ENCODE measurements at places on chromosomes 7 and 10.

DNA sequence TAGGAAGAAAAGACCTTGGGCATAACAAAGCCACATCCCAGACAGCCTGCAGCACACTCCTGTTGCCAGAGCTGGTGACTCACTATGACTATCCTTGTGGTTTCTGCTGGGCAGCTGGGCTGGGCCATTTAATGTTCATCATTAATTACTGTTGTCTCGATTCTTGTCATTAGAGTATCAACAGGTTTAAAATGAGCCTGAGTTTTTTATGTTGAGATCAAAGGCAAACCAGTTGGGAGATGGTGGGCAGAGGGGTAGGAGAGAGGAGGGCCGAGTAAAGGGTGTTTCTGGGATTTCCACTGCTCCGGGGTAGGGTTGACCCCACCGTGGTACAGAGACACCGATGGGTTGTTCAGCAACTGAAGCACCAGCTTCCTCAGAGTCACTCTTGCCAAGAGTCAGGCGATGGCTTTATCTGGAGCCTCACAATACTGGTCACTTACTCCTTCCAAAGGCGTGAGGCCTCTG is 128.7 kb upstream of the LYZL1 start:
- no peak for DNase-seq

DNA sequence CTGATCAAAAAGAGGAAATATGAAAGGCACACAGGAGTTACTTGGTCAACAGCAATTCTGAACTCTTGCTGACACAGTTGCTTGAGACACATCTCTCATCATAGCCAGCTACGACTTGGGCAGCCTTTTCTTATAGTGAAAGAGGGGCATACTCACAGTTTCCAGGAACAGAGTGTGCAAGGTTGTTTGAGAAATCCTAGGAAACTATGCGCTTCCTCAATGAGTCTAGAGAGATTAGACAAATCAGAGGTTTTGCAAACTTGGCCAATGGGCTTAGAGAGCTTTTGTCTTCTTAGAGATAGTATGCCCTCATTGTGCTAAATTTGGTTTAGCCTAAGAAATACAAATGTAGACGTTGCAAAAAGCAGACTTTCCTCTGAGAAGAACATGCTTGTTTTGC is 370.4 kb downstream of the HGF start:
- DNase-seq, result no peak

DNA sequence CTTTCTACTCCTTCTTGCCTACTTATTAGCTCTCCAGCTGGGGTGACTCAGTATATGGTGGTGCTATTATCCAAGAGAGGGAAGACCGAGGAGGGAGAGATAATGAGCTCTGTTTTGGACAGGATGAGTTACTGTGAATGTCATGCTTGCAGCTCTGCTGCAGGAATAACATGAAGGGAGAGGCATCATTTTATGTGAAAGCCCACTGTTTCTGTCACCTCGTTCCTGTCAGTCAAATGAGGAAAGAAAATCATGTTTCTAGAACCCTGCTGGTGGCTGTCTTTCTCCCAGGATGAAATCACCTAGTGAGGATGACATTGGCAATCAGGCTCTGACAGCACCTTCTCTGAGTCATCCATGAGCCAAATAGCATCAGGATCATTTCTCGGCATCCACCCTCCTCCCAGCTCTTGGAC is 1291.6 kb upstream of the AUTS2 start:
- no peak for DNase-seq

- peak; percentile 92 for DNase-seq
Observed at GRCh38 chr10:30437031-30437841, 3.3 kb downstream of the MAP3K8 start.

GRCh38 chr10:78541481-78542140 is 507.9 kb downstream of the RPS24 start:
- DNase-seq, result no peak

- no peak for DNase-seq
Observed at GRCh38 chr7:151330181-151330580, 11.4 kb upstream of the NUB1 start.

DNA sequence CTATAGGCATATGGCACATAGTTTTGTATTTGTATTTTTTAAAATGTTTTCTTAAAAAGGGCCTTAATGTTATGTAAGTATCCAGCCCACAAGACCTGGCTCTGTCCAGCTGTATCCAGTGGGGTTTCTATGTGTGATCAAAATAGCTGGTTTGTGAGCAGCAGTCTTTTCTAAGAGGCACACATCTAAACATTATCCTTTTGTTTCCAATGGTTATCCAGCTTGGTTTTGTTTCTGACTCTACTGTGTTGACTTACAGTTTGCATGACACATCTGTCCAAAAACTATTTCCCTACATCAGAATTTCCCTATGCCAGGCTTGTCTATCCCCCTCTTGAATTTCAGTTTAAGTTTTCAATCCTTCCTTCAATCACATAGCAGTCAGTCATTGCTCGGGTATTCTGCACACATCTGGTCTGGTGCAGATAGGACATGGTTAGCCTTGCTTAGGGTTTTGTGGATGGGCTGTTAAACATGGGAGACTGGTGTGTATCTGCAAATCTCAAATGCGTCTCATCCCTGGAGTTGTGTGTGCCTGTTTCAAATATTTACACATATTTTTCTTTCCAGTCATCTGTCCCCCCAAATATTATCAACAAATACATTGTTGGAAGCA is 104.2 kb downstream of the SAMD9 start:
- peak; percentile 9 for DNase-seq

GRCh38 chr7:101998906-101999240 is 181.4 kb downstream of the CUX1 start:
- DNase-seq, result no peak

DNA sequence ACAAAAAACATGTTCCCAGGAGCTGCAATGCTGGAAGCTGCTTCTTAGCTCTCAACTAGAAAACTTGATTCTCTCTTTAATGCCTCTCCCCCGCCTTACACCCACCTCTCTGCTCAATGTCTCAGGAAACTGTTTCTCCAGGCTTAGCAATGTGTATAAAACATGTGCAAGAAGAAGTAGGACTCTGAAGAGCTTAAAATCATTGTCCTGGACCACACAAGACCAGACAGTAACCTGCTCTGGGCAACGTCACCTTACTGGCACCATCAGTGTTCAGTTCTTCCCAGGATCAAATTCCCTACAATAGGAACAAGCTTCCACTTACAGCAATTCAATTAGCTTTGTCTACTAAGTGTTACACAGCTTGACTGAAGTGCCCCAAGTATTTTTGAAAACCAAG is 104.9 kb downstream of the RAPGEF5 start:
- DNase-seq, result no peak

DNA sequence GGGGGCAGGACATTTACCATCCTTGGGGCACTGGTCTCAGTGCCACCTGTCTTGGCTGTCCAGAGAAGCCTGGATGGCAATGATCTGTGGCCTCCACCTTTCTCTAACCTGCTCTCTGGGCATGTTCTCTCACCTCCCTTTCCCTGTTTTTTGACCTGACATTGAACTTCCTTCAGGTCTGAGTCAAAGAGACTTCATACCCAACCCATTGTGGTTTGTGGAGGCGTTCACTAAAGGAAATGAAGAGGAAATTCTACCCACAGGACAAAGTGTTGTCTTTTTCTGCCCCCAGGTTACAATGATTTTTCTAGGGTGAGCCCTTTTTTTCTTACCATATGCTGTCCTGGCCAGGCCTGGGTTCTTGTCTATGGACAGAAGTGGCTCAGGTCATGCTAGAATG is 76.6 kb downstream of the CYP26A1 start:
- DNase-seq, result no peak

DNA sequence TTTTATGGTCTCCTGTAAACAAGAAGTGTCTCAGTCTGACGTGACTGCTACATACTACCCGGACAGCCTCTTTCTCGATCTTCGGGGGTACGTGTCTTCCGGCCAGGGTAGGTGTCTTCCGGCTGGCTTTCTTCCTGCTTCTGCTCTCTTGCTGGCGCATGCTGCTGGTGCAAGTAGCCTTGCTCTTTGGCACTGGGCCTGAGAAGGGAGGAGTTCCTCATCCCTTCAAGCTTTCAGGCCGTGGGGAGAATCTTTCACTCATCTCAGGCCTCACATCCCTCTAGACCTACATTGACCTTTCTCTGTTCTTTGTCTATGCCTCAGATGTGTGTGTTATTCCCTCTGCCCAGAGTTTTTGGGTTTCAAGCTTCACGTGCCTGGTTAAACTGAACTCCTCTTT is 130.4 kb downstream of the JCAD start:
- DNase-seq, result no peak

DNA sequence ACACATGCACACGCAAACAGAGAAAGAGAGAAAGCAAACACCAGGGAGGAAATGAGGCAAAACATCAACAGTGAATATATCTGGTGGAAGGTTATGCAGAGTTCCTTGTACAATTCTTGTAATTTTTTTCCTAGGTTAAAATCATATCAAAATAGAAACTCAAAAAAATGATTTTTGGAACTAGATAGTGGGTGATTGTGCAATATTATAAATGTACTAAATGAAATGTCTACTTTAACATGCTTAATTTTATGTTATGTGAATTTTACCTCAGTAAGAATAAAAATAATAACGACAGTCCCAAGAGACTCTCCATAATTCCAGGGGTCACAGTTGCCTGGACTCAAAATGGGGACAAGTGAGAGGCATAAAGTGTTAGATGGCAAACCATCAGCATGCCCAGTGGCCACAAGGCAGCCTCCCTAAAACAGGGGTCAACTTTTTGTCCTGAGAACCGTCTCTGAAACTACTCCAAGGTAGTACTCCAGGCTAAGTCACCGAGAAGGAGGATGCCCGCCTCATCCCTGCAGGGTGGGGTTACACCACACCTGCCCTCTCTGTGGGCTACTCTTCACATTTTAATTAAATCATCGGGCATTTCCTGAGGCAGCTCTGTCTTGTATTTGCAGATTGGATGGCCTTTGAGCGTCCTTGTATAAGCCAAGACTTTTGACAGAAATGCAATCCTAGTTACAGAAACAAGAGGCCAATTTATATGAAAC is 267.7 kb downstream of the ELMO1 start:
- no peak for DNase-seq

- DNase-seq, result no peak
Observed at GRCh38 chr7:101910991-101911799, 93.8 kb downstream of the CUX1 start.

- DNase-seq, result no peak
Observed at GRCh38 chr7:140596519-140597427, 43.8 kb downstream of the DENND2A start.

DNA sequence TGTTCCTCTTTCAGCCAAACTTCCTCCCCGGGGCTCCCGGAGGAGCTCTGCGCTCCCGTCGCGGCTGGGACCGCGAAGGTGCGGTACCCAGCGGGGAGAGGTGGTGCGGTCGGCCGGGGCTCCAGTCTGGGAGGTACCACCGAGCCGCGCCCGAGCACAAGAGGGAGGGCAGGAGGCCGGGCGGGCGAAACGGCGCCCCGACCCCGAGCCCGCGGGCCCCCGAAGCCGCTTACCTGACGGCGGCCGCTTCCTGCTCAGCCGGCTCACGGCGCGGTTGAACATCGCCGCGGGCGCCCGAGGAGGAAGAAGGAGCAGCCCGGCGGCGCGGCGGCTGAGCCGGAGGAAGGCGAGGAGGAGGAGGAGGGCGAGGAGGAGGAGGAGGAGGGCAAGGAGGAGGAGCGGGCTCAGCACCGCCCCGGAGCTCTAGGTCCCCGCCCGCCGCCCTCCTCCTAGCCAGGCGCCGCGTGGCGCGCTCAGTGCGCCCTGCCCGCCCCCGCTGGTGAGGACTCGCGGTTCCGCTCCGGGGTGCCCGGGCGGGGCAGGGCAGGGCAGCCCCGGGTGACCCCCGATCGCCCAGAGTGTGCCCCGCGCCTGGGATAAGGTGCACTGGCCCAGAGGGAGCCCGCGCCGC is at the start of gene RGS10:
Gene RGS10, minus strand, starts transcription at position 363 of the 631 bp plus-strand sequence. Its CDS starts 81 bp downstream, at position 282.
- DNase-seq, result peak; percentile 86

GRCh38 chr10:114337510-114338462 is 66.5 kb downstream of the AFAP1L2 start:
- DNase-seq, result no peak

GRCh38 chr7:26052706-26053105 is 99.3 kb upstream of the NFE2L3 start:
- DNase-seq, result no peak

GRCh38 chr10:71358277-71358676 is 38.4 kb upstream of the CDH23 start:
- no peak for DNase-seq

DNA sequence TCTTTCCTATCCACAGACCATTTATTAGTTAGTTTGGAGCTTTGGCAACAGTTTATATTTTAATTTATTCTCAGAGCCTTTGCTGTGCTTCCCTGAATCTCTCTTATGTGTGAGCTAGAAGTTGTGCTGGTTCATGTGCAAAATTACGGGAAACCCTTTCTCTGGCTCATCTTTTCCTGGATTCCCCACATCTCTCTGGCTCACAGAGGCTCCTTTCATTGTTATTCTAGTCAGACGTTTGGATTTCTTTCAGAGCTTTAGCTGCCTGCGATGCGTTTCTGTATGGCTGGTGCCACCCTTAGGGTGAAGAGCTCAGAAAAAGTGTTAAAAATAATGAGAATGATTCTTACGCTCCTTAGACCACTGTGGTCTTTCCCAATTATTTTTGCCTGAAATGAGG is 53.3 kb downstream of the TPST1 start:
- no peak for DNase-seq

GRCh38 chr10:87603769-87604168 is 55.9 kb upstream of the PAPSS2 start:
- DNase-seq, result no peak

- no peak for DNase-seq
Observed at GRCh38 chr7:27876756-27877155, 136.8 kb downstream of the TAX1BP1 start.

- DNase-seq, result no peak
Observed at GRCh38 chr7:29017713-29018112, 59.6 kb upstream of the TRIL start.

DNA sequence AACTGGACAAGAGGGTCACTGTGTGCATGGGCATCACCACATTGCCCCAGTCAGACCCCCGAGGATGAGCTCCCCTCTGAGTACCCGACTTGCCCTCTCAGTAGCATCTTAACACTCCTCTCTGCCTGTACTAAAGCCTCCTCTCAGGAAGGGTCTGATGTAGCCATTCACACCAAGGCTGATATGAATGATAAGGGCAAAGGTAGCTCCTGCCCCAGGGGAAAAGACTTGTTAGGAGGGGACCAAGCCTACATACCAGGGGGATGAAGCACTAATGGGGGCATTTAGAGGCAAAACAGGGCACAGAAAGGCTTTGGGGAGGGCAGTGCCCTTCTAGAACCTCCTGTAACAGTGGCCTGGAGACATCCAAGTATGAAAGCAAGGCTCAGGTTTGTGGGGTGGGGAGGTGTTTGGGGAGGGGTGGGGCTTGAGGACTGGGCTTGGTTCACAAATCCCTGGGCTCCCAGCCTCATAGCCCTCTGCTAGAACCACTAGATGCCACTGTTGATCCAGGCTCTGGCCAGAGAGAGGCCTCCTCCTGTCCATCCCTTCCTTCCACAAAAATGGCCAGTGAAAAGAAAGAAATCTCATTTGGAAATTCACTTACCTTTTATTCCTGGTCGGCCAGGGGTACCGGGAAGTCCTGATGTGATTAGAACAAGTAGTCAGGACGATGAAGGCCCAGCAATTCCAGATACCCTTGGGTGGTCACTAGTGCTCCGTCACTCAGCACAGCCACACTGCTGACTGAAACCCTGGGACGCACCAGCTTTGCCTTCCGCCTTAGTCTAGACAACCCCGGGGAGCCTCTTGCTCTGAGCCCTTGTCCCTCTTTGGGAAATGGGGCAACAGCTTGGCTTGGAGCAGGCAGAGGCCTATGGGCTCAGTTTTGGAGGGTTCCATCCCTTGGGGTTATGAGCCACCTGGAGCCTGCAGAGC is 40.3 kb downstream of the COL17A1 start:
- DNase-seq, result peak; percentile 16

All from erythroblast (primary cell).